Cardiac septum (tissue), 1 donor: ENCODE measurements at places on chromosomes 7 and 10. TPM values are rescaled to one million over a fixed set of nuclear protein-coding genes. Genes with fewer than 3 reads are reported as not detected.

Gene PILRA
- total RNA-seq, result 2.3 TPM

Gene PTER
- total RNA-seq, result 6.0 TPM

Gene CFAP46
- 0.94 TPM for total RNA-seq

Gene GHRHR
- not detected for total RNA-seq

Gene ANKRD26
- 9.1 TPM for total RNA-seq

Gene FAM53B
- 18.5 TPM for total RNA-seq

Gene COL17A1
- 0.22 TPM for total RNA-seq

Gene NRG3
- total RNA-seq, result 0.57 TPM

Gene FKBP6
- total RNA-seq, result not detected

Gene ABCC2
- 0.30 TPM for total RNA-seq

Gene EN2
- total RNA-seq, result not detected

Gene AUTS2
- total RNA-seq, result 10.3 TPM

Gene PDGFA
- total RNA-seq, result 38.9 TPM

Gene CNTNAP2
- 0.22 TPM for total RNA-seq
